ENCODE measurements at places on chromosomes 4 and X.

DNA sequence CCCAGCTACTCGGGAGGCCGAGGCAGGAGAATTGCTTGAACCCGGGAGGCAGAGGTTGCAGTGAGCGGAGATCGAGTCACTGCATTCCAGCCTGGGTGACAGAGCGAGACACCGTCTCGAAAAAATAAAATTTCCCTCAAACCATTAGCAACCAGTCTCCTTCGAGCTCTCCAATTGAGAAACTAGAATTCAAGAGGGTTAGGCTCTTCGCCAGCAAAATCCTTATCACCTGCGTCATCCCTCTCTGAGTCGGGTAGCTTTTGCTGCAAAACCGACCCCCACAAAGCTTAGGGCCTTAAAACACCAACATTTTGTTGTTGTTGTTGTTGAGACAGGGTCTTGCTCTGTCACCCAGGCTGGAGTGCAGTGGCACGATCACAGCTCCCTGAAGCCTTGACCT, 75.1 kb upstream of the DDX3X start:
- no peak for DNase-seq

DNA sequence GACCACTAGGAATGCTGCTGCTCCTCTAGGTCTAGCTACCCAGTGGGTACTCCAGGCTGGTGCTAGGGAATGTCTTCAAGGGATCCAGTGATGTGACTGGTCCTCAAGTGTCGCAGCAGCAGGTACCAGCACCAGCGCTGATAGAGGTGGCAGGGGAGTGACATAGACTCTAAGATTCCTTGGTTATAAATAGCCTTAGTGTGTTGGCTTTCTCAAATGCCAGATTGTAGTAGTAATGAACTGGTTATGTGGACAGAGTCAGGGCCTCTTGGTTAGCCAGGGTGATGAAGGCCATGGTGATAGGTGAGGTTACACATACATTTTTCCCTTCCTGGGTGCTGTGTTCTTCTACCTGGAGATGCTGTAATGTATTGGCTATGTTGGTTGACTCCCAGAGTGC, 38.3 kb downstream of the DCLK2 start:
- DNase-seq = no peak

GRCh38 chr4:174946246-174946645, 28.1 kb downstream of the ADAM29 start:
- no peak for DNase-seq

DNA sequence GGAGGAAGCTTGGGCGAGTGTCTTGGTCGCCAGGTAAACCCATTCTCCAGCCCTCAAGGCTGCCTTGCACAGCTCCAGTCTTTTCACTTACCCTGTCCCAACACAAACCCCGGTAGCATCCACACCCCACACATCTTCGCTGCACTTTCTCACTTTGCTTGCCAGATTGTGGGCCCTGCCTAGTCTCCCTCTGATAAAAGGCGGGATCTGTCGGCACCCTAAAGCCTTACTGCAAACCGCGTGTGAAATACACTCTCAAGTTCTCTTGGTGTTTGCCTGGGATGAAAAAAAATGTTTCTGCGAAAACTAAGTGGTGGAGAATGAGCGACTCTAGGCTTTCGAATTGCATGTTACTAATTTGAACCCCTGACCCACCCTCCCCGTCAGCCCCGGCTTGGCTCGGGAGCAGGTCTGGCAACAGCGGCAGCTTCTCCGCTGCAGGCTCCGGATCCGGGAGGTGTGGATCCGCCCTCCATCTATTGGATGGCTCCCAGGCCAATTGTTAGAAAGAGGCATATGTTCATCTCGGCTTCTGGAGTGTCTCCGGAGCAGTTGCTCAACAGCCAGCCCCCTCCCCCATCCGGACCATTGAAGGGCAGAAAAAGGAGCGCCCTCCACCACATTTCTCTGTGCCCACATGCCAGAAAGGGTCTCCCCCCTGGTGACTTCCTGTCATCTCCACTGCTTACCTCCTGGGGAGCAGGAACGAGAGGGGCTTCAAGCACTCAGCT, 3.0 kb upstream of the CITED1 start:
- DNase-seq = peak; percentile 63

GRCh38 chr4:113976741-113977525, 2.5 kb downstream of the ARSJ start:
- DNase-seq = no peak

DNA sequence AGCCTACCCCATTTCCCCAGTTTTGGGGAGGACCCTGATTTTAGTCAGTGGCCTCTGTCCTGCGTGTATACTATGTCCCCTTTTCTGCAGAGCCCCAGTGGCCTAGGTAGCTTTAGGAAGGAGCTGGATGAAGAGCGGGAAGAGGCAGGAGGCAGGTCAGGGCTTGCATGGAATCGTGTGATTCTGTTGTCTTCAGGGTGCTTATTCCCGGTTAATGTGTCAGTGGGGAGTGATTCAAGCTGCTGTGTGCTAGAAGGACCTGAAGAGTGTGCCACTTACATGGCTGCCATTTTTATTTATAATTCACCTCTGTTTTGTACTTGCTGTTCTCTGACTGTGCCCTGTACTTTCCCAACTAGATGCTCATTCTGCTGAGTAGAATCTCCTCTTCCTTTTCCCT, 127.3 kb upstream of the AMOT start:
- no peak for DNase-seq

- no peak for DNase-seq
Measured at GRCh38 chr4:48068182-48068581, 51.6 kb downstream of the NIPAL1 start.

DNA sequence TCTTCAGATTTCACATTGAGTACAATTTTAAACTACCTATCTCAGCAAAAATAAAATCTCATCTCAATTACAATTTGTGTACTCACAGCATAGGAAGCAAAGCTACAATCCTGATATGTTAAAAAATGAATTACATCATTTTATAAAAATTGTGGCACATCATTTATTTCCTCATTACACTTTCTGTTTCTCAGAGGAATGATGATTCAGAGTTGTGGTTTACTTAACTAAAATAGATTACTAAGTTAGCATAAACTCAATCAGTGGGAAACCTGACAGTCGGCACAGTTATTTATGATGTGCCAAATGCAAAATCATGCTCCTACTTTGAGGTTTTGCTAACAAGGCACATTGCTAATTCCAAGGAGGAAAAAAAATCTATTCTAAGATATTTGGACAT, 325.0 kb downstream of the FBXO8 start:
- DNase-seq = no peak

GRCh38 chr4:142776026-142776425, 70.1 kb downstream of the INPP4B start:
- DNase-seq = no peak

DNA sequence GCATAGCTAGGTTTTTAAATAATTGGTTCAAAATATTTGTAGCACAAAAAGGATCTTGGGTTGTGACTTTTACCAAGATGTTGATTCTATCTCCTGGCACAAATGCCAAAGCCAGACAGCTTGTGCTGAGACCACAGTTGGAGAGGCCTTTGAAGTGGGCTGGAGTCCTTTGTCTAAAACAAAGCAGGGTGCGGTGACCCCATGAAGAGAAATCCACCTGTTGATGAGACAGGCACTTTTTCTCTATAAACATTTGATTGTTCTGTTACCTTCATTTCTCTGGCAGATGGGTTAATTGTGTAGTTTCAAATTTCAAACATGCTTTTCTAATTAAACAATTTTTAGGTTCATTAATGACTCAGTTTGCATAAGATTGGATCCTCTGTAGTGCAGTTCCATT, 56.7 kb downstream of the STOX2 start:
- no peak for DNase-seq

GRCh38 chrX:121781991-121782390, 734.6 kb downstream of the GLUD2 start:
- no peak for DNase-seq

GRCh38 chrX:9644335-9644734, 121.3 kb downstream of the GPR143 start:
- DNase-seq = no peak

- no peak for DNase-seq
Measured at GRCh38 chr4:78417603-78418002, 134.0 kb upstream of the ANXA3 start.

- no peak for DNase-seq
Measured at GRCh38 chr4:76589402-76589801, 154.4 kb downstream of the SHROOM3 start.

GRCh38 chr4:53012738-53013137, 150.6 kb downstream of the RASL11B start:
- no peak for DNase-seq

- no peak for DNase-seq
Measured at GRCh38 chr4:184479516-184479950, 5.2 kb upstream of the IRF2 start.

GRCh38 chrX:124030520-124030919, 69.0 kb downstream of the STAG2 start:
- no peak for DNase-seq

GRCh38 chrX:152212969-152213368, 74.6 kb upstream of the MAGEA10 start:
- DNase-seq = no peak

DNA sequence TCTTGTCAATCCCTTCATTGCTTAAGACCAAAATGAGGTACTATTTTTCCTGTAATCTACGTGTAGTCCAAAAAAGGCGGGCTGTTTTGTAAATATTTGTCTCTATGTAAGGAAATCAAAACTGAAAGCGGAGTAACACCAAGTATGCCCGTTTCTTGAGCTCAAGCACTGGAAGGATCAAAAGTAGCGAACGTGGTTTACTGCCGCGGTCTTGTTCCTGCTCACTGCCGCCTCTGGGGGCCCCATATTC, 71.5 kb downstream of the AFF1 start:
- DNase-seq = no peak

DNA sequence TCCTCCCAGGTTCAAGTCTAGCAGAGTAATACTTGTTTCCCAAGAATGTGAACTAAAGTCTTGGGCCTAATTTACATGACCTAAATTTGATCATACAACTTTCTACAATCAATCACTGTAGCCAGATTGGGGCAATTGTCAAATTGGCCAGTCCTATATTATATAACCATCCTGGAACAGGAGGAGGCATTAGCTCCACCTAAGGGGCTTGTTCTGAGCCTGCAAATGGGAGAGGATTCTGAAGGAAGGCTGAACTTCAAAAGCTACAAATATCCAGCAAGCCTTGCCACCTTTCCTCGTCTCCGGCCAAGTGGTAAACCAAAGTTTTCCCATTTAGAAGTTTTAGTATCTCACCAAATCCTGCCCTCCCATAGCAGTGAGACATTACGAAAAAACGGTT, 1289.6 kb upstream of the TENM3 start:
- DNase-seq = no peak

GRCh38 chr4:74504212-74504611, 59.3 kb downstream of the AREG start:
- no peak for DNase-seq

DNA sequence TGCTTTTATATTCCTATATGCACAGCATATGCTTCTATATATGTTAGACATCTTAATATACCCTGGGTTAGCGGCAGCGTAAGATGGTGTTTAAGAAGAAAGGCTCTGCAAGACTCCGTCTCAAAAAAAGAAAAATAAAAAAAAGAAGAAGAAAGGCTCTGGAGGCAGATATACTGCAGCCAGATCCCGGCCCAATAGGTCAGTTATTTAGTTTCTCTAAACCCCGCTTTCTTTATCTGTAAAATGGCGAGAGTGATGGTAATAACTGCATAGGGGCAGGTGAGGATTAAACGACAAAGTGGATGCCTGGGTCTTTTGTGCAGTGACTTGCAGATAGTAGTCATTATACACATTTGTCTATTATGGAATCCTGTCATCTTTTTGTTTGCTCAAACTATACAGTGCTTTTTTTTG, 115.2 kb downstream of the NAA11 start:
- DNase-seq = no peak

DNA sequence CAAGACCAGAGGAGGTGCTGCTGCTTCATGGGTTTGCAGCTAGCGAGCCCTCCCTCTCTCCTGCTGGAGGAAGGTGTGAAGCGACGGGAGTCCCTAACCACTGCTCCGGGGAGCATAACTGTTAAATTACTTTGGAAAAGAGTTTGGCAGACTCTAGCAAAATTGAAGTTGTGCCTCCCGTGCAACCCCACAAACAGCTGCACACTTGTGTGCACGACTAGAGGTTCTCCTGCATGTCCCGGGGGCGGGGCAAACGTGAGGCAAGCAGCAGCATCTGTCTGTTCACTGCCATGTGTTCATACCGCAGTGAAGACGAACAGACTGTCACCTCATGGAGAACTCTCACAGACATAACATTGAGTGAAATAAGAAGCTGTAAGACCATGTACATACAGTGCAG, 34.5 kb downstream of the TNIP2 start:
- no peak for DNase-seq

DNA sequence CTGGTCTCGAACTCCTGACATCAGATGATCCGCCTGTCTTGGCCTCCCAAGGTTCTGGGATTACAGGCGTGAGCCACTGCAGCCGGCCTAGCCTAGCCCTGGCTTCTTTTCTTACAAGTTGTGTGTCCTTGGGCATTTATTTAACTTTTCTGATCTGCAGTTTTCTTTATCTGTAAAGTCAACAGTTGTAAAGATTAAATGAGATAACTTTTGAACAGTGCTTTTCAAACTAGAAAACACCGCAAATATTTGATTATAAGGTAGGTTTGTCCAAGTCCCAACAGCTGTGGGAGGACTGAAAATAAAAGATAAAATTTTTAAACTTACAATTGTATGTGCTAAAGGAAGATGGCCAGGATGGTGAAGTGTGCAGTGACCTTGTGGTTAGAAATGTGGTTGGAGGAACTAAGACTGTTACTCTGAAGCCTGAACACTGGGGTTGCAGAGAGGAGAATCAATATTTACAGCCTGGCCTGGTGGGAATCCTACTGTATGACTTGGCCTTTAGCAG, 44.8 kb downstream of the GSX2 start:
- peak; percentile 30 for DNase-seq

GRCh38 chr4:8837181-8837841, 34.3 kb downstream of the HMX1 start:
- DNase-seq = no peak

- DNase-seq = no peak
Measured at GRCh38 chrX:40632199-40632598, 9.0 kb downstream of the MPC1L start.

GRCh38 chrX:46574774-46575381, 1.3 kb downstream of the CHST7 start:
- no peak for DNase-seq

GRCh38 chr4:127018381-127018780, 614.4 kb upstream of the INTU start:
- DNase-seq = no peak

DNA sequence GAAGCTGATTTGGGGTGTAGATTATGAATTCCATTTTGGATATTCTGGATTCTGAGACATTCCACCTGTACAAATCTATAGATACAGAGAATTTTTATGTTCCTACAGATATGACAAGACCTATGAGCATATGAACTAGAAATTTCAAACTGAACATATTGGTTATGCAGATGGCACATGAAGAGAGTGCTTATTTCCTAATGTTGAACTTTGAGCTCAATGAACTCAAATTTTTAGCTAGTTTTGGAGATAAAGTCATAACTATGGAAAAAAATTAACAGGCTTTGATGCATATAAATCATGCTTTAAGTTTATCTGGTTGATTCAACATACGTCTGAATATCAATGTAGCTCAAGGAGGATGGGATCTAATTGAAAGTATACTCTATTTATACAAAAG, 8.9 kb downstream of the CHIC2 start:
- DNase-seq = no peak

- DNase-seq = no peak
Measured at GRCh38 chr4:174763454-174764104, 65.5 kb downstream of the GLRA3 start.

- DNase-seq = no peak
Measured at GRCh38 chrX:5242091-5242790, 986.4 kb downstream of the NLGN4X start.

- no peak for DNase-seq
Measured at GRCh38 chrX:119648421-119648775, 42.2 kb upstream of the NKRF start.
